ENCODE measurements at places on chromosomes 5 and 9.
A peak's percentile ranks its signal among the peaks of the same experiment; 100 is the strongest.

DNA sequence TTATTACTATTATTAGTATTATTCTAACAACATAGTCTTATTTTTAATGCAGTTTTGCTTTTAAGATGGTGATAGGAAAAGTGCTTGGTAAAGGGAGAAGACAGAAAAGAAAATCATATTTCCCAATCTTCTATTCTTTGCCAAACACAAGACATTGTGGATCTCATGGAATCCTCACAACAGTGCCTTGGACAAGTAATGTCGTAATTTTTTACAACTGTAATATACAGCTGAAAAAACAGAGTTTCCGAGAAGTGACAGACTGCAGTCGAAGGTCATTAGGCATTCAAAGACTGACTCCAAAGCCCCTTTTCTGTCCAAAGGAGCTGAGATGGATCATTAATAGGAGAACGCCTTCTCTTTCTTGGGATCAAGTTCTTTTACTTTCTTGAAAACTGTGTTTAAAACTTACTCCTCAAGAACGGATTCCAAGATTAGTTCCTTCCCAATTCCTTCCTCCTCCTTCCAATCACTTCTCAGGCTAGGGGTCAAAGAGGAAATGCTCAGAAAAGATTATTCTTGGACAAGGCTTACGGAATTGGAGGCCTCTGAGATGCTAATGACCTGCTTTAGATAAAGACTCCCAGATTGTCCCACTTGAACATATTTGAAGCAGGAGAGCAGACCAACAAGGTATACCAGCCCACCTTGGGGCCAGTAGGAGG lies 24.3 kb upstream of the TRIM32 start:
- DNase-seq: no peak

DNA sequence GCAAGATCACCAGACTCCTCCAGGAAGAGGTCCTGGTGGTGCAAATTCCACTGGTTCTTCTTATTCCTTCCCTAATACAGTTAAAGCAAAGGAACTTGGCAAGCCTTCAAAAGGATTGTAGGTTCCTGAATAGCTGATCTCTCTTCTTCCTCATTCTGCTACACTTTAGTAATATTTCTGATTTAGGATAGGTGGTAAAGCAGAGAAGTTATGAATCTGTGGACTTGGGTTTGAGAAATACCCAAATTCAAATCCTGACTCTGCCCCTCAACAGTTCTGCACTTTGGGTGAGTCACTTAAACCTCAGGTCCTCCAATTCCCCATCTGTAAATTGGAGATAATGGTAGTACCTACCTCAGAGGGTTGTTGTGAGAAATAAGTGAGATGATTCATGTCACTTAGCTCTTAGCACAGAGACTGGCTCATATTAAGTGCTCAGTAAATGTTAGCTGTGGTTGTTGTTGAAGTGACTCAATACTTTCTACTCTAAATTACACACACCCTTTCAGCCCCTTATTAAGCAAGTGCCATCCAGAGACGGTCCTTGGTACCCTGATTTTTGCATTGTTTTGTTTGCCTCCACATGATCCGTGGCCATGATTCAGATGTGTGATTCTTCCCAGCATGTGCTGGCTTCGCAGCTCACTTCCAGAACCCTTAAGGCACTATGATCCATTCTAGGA lies 5.2 kb downstream of the SH3RF2 start:
- no peak for DNase-seq

GRCh38 chr5:176441921-176442323 lies 6.3 kb upstream of the FAF2 start:
- no peak for DNase-seq

- peak; percentile 39 for DNase-seq
These were observed 760 bp upstream of the MAN1B1 start for GRCh38 chr9:137085920-137086530.

- DNase-seq: no peak
These were observed 568.5 kb downstream of the RAB3C start for GRCh38 chr5:59151162-59151889.

GRCh38 chr9:79043916-79044315 lies 527.8 kb upstream of the TLE4 start:
- DNase-seq: no peak

Data from CD4-positive, alpha-beta T cell treated with Interleukin-15 for 1 hour (primary cell).